ENCODE measurements at places on chromosomes 5 and 9.

DNA sequence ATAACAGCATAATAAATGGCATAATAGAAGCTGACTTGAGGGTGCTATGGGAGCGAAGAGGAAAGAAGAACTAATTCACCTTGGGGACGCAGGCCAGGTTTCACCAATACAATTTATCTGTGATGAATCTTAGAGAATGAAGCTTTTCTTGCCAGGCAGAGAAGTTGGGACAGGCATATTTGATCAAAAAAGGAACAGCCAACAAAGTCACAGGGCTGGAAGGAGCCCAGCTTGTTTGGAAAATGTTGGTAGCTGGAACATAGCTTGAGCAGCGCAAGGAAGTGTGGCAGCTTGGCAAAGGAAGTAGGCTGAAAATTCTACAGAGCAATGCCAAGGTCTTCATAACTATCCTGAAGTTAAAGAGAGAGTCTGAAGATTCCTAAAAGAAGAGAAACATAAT, 181.5 kb upstream of the OR13F1 start:
- no peak for DNase-seq

DNA sequence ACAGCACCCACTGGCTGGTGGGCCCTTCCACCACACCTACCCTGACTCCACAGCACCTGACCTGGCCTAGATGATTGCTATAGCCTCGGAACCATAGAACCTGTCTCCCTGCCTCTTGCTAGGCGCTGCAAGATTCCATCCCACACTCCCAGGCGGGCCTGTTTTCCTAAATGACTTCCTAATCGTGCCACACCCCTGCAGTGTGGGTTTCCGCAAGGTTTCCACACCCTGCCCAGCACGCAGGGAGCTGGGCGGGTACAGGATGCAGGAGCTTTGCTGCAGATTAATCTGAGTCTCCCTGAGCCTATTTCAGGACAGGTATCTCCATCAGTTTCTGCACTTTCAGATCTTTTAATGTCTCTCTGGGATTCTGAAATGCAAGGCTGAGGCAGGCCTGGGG, 62.9 kb downstream of the SHB start:
- DNase-seq: no peak

GRCh38 chr9:116329470-116329869, 175.9 kb downstream of the PAPPA start:
- no peak for DNase-seq

DNA sequence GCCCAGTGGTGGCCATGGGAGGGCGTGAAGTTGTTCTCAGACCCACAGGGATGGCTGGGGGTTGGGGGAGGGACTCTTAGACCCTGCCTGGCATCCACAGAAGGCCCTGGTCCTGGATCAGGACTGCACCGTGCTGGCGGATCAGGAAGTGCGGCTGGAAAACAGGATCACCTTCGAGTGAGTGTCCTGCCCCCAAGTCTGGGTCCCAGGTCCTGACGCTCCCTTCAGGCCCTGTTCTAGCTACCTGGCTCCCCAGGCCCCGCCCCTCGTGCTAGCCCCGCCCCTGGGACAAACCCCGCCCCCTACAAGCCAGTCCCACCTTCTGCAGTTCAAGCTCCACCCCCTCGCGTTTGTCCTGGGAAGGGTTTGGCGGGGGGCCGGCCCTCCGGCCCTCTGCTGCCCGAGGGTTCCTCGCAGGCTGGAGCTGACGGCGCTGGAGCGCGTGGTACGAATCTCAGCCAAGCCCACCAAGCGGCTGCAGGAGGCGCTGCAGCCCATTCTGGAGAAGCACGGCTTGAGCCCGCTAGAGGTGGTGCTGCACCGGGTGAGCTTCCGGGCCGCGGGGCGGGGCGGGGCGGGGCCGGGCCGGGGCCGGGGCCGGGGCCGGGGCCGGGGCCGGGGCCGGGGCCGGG, 12.9 kb downstream of the RGS14 start:
- peak; percentile 85 for DNase-seq

- DNase-seq: no peak
These were observed 829 bp downstream of the FIBCD1 start for GRCh38 chr9:130938184-130938651.

GRCh38 chr9:121252104-121252851, 15.7 kb upstream of the GSN start:
- DNase-seq: no peak

GRCh38 chr9:19074836-19075235, 25.6 kb downstream of the RRAGA start:
- DNase-seq: no peak
